ENCODE measurements at places on chromosomes 11 and 22. TPM values are rescaled to one million over a fixed set of nuclear protein-coding genes. Genes with fewer than 3 reads are reported as not detected.

The DNAJB13 gene
- total RNA-seq = 0.51 TPM

The CRYBA4 gene
- not detected for total RNA-seq

The NRGN gene
- 9.7 TPM for total RNA-seq

The OR51B2 gene
- not detected for total RNA-seq

The C22orf31 gene
- not detected for total RNA-seq

The OR8D1 gene
- not detected for total RNA-seq

The CFAP300 gene
- 5.4 TPM for total RNA-seq

The SEZ6L gene
- total RNA-seq = not detected

The FOXRED1 gene
- 22.2 TPM for total RNA-seq

The BCO2 gene
- total RNA-seq = 1.1 TPM

The TUB gene
- total RNA-seq = 6.4 TPM

The SLC43A3 gene
- 0.52 TPM for total RNA-seq

The KIAA1671 gene
- 8.9 TPM for total RNA-seq

The LGALS12 gene
- total RNA-seq = not detected

The MIAT gene
- total RNA-seq = 0.27 TPM

The SYTL2 gene
- total RNA-seq = 12.7 TPM

The OR2AG2 gene
- total RNA-seq = not detected

The VPREB1 gene
- not detected for total RNA-seq

The OPCML gene
- total RNA-seq = not detected

The MB gene
- total RNA-seq = 7.5 TPM

The GGT1 gene
- total RNA-seq = 105 TPM
